ENCODE measurements at places on chromosomes 16 and 17.

- DNase-seq = peak; percentile 88
Observed at GRCh38 chr17:1122533-1123392, 57.0 kb downstream of the ABR start.

DNA sequence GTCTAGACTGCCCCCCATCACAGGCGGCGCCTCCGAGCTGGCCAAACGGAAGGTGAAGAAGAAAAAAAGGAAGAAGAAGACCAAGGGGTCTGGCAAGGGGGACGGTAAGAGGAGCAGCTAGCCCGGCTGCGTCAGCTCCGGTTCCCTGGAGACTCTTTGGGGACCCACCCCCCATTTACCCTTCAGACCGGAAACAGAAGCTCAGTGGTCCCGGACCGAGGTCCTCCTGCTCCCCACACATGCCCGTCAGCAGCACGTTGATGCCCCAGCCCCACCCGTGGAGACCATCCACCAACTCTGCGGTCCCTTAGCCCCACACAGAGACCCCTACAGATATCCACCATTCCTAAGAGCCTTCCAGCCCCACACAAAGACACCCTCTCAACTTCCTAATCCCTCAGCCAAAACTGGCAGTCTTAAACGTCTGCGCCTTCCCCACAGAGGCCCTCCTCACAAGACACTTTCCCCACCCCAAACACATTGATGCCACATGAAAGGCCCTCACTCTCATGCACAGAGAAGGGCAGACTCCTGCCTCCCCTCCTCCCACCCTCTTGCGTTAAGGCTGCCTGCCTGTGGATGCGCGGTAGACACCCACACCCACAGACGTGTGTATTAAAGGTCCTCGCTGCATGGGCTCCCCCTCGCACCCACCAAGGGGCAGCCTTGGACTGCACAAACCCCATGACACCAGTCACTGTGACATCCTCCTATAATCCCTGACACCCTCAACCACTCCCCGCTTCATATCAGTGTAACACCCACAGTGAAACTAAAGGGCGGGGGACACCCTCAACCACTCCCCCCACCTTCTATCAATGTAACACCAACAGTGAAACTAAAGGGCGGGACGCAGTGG lies 58.2 kb upstream of the RPH3AL start:
- DNase-seq = peak; percentile 73

DNA sequence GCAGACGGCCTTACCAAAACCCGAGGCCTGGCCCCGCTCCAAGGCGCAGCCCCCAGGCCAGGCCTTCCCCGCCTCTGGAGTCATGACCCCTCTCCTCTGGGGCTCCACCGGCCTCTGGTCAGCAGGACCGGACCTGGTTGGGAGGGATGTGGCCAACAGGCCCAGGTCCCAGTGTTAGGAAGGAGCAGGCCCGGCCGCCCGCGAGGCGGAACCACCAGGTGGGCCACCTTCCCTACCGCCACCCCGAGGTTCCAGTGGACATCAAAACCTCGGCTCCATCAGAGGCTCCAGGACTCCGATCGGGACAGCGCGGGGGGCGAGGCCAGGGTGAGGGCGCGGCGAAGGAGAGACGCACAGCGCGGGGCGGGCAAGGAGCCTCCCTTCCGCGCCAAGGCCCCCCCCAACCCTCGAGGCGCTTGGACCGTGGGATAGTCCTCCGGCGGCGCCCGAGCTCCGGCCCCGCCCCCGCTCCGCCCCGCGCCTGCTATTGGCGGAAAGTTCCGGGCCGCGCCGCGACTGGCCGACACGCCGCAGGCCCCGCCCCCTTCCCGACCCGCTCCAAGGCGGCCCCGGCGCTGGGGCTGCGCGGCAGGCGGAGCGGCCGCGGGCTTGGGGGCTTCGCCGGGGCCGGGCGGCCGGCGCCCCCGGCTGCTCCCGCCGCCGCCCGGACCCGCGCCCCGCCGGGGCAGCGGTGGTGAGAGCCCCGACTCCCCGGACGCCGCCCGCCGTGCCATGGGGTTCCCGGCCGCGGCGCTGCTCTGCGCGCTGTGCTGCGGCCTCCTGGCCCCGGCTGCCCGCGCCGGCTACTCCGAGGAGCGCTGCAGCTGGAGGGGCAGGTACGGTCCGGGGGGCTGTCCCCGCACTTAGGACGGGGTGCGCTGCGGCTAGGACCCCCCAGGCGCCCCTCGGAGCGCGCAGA lies at the start of gene METRN:
Gene METRN, plus strand, starts transcription at position 561 of the 919 bp plus-strand sequence. Its CDS starts 172 bp downstream, at position 733.
- DNase-seq = peak; percentile 85

DNA sequence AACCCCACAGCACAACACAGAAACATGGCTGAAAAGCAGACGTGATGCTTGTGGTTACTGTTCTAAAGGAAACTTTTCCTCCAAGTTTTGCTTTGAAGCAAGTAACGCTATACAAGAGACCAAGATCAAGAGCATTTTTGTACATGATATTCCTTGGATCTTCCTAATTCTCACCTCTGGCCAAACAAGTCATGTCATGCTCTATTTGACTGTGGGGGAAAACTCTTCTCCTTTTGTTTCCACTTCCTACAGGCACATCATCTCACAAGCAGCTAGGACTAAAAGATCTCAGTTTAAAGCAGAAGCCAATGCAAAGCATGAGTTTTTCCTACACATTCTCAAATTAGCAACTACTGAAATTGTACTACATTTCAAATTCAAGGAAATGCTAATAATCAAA lies 50.7 kb downstream of the CFDP1 start:
- DNase-seq = no peak

- DNase-seq = no peak
Observed at GRCh38 chr16:24851700-24852099, 5.9 kb downstream of the SLC5A11 start.

DNA sequence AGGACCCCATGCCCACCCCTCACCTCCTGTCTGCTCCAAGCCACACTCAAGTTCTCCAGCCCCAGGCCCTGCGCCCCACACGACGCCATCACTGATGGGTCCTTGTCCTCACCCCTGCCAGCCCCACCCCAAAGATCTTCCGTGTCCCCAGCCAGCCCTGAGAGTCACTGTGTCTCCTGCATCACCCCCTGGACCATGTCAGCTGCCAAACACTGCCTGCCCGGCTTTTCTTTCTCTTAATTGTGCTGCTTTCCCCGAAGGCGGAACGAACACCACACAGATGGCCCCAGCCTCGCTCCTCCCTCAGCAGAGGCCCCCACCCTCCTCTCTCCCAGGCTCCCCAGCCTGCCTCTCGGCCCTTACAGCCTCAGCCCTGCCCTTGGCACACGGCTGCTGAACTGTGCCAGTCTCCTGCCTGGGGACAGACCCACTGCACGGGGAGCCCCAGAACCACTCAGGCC lies 4.8 kb upstream of the GAA start:
- DNase-seq = no peak

DNA sequence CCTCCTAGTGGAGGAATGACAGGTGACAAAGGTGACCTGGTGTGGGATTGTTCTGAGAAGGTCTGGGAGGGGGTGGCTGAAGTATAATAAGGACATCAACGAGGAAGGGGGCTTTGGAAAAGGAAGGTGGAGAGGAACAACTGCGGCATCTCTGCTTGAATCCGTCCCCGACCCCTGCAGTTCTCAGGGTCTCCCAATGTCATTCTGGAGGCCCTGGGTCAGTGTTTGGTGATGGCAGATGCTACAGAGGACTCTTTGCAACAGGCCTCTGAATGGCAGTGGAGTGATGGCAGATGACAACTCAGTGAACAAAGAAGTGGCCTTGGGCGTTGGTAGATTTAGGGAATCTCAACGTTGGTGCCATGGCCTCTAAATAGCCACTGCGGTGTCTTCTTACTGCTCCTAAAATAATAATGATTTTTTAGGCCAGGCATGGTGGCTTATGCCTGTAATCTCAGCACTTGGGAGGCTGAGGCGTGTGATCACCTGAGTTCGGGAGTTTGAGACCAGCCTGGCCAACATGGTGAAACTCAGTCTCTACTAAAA lies 1.3 kb downstream of the ENGASE start:
- no peak for DNase-seq

DNA sequence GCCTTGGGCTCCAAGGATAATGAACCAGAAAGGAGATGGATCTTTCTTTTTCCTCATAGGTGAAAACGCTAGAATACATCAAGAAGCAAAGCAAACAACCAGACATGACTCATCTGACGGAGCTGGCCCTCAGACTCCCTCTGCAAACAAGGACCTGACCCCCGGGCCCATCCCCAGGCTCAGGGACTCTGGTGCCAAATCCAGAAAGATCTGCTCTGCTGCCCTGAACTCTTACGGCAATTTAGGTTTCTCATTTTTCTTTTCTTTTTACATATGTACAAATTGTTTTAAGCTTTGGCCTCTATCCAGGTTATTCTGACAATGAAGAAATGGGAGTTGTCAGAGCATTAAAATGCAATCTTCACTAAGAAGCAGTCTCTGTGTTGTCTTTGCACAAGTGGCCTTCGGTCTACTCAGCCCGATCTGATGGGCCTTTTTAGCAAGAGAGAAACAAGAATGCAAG lies 17.7 kb downstream of the KNOP1 start:
- no peak for DNase-seq

- no peak for DNase-seq
Observed at GRCh38 chr16:27303256-27304100, 10.3 kb upstream of the IL4R start.

DNA sequence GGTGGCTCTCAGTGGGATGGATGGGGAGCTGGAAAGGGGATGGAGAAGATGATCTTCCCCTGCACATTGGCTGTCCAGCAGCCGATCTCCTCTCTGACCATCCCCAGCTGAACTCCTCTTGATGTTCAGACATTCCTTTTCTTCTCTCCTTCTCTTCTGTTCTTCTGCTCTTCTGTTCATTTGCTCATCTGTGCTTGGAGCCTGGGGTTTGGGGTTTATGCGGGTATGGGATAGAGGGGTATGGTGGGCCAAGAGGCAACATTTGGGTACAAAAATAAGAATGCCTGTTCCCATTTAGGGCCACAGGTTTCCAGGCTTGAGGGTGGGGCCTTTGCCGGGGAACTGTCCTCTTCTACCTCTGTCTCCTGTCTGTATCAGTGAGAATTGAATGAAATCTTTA lies 205.4 kb upstream of the XYLT1 start:
- DNase-seq = no peak

GRCh38 chr17:69430488-69430887 lies 16.0 kb downstream of the MAP2K6 start:
- no peak for DNase-seq

DNA sequence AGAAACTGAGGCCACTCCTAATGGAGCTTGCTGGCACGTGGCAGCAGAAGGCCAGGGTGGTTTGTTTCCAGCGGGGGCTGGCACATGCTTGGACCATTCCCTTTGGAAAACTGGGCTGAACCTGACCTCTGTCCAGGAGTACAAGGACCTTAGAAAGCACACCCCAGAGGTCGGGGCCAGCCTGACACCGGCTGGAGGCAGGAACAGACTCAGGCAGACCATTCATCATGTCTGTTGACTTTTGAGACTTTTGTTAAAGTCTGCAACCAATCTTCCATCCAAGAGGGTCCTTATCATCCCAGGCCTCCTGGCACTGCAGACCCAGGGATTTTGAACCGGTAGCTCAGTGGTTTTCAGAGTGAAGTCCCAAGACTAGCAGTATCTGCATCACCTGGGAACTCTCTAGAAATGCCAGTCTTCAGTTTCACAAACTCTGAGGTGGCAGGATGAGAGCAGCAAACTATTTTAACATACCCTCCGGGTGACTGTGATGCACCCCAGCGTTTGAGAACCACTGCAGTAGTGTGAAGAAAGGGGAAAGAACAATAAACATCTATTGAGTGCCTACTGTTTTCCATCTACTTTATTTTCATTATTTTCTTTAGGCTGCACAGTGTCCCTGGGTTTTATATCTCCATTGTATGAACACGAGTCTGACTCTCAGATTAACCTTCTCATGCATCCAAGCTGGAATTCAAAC lies 145.3 kb upstream of the PLCG2 start:
- no peak for DNase-seq

- peak; percentile 44 for DNase-seq
Observed at GRCh38 chr16:4273858-4274311, 1.1 kb upstream of the TFAP4 start.

- no peak for DNase-seq
Observed at GRCh38 chr17:17175917-17176316, 30.2 kb downstream of the PLD6 start.

DNA sequence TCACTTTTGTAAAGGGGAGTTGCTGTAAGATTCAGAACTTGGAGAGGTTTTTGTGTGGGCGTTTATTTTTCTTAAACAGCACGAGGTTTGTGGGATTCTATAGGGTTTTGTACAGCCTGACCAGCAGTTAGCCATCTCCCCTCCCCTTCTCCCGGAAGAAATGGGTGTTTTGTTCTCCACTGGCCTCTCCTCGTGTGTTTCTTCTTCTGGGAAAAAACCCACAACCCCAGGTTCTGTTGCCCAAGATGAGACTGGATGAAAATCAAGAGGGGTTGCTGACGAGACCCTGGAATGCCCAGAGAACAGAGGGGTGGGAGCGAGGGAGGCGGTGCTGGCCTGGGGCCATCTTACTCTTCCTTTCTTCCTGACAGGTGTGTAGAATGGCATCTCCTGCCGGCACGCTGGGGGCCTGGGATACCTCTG lies 186.1 kb downstream of the MSI2 start:
- no peak for DNase-seq

DNA sequence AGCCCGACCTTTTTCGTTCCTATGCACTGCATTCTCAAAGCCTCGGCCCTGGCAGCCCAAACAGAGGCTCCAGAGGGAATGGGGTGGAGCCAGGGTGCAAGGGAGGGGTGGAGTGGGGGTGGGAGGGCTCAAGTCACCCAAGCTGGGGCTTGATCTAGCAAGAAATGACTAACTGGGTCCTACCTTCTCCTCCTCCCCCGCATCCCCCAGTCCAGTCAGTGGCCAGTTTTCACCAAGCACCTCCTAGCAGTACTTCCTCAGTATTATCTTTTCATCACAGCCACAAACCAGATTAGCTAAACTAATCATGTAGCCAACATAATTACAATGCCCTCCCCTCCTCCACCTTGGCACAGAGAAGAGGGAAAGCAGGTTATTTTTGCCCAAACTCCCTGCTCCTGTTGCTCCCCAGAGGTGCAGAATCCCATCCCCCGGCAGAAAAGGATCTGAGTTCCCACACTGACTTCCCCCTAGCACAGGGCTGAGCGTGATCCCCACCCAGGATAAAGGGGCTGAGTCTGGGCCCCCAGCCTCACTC lies 2.2 kb downstream of the JUP start:
- DNase-seq = no peak

DNA sequence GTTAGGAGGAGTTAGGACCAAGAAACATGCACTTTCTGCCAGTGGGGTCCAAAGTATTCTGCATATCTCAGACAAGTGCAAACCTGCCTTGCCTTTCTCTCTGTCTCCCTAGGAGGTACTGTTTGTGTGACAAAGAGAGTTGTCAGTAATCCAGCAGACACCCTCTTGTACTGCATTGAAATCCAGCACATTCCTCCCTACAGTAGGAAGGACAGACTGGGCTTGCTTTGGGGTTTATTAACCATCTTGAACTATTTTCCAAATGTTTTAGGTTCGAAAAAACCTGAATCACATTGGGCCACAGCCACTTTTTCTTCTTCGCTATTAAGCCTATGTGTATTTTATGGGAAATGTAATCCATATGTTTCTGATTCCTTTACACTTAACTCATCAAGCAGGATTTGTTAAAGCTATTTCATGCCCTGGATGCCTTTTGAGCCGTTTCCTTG lies 204.2 kb upstream of the KCNJ16 start:
- no peak for DNase-seq

GRCh38 chr16:2597560-2597902 lies 59.7 kb downstream of the PDPK1 start:
- no peak for DNase-seq

- no peak for DNase-seq
Observed at GRCh38 chr16:86868786-86869185, 290.4 kb downstream of the FOXL1 start.

GRCh38 chr17:58487589-58488427 lies at the start of gene HSF5:
Gene HSF5, minus strand, starts transcription at chr17:58488408. Its CDS starts 134 bp downstream, at chr17:58488274.
- DNase-seq = peak; percentile 76
